Upper lobe of right lung (tissue), 1 donor: ENCODE measurements at places on chromosomes 4 and X.
A peak's percentile ranks its signal among the peaks of the same experiment; 100 is the strongest.

- no peak for DNase-seq
Observed at GRCh38 chrX:110853610-110854009, 58.0 kb upstream of the CHRDL1 start.

GRCh38 chr4:94403751-94404150 lies 48.0 kb upstream of the PDLIM5 start:
- no peak for DNase-seq

GRCh38 chrX:85836868-85837267 lies 210.5 kb downstream of the CHM start:
- DNase-seq = no peak

DNA sequence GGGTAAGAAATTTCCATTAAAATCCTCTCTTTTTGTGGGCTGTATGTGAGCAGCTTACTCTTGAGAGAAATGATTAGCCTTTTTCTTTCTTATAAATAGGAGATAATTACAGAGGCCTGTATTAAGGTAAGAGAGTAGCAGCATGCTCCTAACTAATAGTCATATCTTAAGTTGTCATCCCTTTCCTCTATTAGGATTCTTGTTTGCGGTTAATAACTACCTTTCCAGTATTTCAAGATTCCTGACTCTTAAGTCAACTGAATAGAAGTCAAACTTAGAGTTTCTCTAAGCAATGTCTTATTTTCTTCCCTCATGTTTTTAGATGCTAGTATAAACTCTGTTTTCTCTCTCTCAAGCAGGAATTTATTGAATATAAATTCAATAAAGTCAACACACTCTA lies 139.9 kb upstream of the GPRIN3 start:
- DNase-seq = no peak

- no peak for DNase-seq
Observed at GRCh38 chr4:121339307-121339706, 41.5 kb downstream of the QRFPR start.

GRCh38 chr4:126191536-126191935 lies 876.8 kb downstream of the FAT4 start:
- DNase-seq = no peak

DNA sequence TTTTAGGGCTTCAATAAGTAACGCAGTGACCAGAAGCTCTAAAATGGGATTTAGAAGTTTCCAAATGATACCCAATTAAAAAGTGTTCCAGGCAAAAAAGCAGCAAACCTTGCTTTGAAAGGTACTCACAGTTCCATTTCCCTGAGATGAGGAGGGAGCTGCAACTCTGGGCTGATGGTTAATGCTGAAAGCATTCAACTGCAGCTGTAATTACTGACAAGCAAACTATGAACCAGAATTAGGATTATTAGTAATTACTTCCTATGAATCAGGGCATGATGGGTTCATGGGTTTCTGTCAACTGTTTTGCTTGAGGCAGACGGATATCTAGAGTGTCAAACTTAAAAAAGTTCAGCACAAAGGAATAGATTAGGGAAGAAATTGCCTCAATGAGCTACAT lies 357.4 kb downstream of the STIM2 start:
- no peak for DNase-seq

GRCh38 chr4:89558147-89558546 lies 250.5 kb upstream of the GPRIN3 start:
- no peak for DNase-seq

- DNase-seq = no peak
Observed at GRCh38 chr4:179941911-179942310, 2301.3 kb upstream of the TENM3 start.

- DNase-seq = no peak
Observed at GRCh38 chr4:154961263-154961662, 180.2 kb downstream of the RBM46 start.

DNA sequence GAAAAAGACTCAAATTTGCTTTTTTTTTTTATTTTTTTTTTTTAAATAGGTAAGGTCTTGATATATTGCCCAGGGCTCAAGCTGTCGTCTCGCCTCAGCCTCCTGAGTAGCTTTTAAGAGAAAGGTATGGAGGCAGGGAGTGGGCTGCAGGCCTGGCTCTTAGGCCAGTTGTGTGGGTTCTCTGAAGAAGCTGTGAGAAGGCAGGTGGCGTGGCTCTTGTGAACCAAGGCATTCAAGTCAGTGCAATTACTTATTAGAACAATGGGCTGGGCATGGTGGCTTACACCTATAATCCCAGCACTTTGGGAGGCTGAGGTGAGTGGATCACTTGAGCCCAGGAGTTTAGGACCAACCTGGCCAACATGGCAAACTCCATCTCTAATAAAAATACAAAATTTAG lies 244.0 kb upstream of the SFRP2 start:
- no peak for DNase-seq

DNA sequence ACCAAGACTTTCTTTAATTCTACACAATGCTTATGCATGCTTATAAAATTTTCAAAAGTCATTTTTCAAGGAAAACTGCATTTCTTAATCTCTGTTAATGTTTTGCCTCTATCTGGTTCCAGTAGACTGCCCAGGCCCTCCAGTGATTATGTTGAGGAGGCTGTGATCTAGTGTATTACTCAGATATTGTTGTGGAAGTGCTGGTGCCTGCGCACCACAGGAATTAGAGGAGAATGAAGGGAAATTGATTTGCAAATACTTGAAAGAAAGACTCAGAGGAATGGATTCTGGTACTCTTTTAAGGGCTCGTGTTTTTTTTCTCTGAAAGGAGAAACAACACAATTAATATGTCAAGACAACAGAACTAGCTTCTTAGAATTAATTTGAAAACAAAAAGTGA lies 1015.1 kb downstream of the RPA4 start:
- DNase-seq = no peak

DNA sequence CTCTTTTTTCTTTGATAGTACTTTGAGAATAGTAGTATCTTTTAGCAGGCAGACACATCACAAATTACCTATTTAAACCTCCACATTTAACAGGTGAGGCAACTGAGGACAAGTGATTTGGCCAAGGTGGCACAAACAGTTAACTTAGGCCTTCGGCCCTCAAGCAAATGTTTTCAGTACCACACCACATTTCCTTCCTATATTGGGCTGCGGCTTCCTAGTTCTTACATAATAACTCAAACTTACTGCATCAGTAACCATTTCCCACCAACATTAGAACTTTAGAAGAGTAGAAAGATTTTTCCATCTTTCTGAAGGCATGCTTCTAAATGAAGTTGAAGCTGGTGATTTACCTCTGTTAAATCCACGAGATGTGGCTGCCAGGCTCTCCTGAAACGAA lies 63.2 kb upstream of the SLC4A4 start:
- DNase-seq = no peak

- DNase-seq = no peak
Observed at GRCh38 chrX:85065512-85066198, 62.0 kb downstream of the APOOL start.

- no peak for DNase-seq
Observed at GRCh38 chr4:61202638-61203435, 2.7 kb downstream of the ADGRL3 start.

DNA sequence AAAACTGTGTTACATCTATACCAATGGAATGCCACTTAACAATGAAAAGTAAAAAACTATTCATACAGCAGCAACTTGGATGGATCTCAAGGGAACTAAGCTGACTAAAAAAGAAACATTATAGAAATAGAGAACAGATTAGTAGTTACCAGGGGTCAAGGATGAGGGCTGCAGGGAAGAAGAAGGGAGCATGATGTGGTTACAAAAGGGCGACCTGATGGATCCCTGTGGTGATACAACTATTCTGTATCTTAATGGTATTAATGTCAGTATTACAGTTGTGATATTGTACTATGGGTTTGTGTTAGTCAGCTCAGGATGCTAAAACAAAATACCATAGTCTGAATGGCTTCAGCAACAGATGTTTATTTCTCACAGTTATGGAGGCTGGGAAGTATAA lies 190.7 kb downstream of the ZNF674 start:
- no peak for DNase-seq

DNA sequence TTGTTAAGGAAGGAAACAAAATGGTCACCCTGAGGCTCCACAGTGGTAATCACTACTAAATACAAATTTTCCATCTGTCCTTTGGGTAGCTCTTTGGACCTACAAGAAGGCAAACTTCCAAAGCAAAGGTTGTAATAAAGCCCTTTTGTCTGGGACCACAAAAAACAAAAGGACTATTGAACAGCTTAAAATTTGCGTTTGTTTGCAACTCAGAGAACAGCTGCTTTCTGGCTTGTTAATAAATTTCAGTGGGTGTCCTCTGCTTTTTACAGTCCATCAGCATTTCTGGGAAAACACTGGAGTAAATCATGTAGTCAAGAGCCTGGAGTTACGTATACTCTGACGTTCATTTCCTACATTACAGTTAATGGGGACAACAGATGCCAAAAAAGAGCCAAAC lies 439.7 kb upstream of the DIAPH2 start:
- no peak for DNase-seq

DNA sequence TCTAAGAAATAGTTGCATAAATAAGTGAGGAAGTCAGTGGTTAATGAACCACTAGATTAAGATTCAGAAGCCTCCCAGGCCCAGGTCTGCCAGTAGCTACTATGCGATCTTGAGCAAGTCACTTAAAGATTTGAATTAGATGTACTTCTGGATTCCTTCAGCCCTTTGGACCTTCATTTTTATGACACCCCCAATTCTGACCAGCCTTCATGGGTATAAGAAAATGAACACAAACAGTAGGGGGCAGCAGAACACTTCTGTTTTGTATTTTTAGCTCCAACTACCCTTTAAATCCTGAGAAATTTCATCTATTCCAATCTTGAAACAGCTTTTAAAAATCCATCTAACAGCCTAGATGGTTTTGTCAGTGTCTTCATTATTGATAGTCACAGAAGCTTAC lies 19.0 kb downstream of the TMEM47 start:
- DNase-seq = no peak

- no peak for DNase-seq
Observed at GRCh38 chr4:122857160-122857559, 30.5 kb downstream of the FGF2 start.

- DNase-seq = peak; percentile 69
Observed at GRCh38 chr4:94758141-94758699, 465 bp downstream of the BMPR1B start.

GRCh38 chr4:13509442-13509841 lies 25.3 kb upstream of the RAB28 start:
- DNase-seq = no peak

- DNase-seq = no peak
Observed at GRCh38 chr4:82053396-82053795, 320.4 kb downstream of the HNRNPD start.

- DNase-seq = peak; percentile 58
Observed at GRCh38 chr4:3227878-3228675, 20.9 kb upstream of the MSANTD1 start.

DNA sequence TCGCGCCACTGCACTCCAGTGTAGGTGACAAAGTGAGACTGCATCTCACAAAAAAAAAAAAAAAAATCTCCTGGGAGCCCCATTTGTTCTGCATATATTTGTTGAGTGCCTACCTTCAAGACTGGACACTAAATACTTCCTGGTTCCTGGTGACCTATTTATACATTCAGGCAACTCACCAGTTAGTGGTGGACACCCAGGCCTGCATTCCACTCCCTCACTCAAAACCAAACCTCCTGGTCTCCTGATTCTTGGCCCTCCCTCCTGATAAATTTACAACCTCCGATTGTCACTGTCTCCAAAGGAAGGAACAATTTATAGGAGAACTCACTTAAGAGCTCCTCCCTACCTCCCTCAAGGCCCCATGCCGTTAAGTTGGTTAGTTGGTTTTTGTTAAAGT lies 3.1 kb downstream of the SYAP1 start:
- no peak for DNase-seq

- DNase-seq = no peak
Observed at GRCh38 chr4:47891928-47892327, 22.5 kb downstream of the NFXL1 start.

- DNase-seq = no peak
Observed at GRCh38 chrX:9619581-9619980, 146.1 kb downstream of the GPR143 start.

GRCh38 chr4:73721435-73721834 lies 18.9 kb upstream of the CXCL8 start:
- DNase-seq = no peak

- no peak for DNase-seq
Observed at GRCh38 chrX:84467898-84468297, 34.4 kb downstream of the HDX start.

- DNase-seq = no peak
Observed at GRCh38 chrX:41082783-41083182, 2.5 kb upstream of the USP9X start.

GRCh38 chr4:139208404-139208945 lies 31.5 kb upstream of the ELF2 start:
- no peak for DNase-seq

GRCh38 chrX:63330681-63331080 lies 20.5 kb downstream of the SPIN4 start:
- peak; percentile 69 for DNase-seq

GRCh38 chrX:119709630-119710029 lies 16.7 kb upstream of the SEPTIN6 start:
- no peak for DNase-seq

DNA sequence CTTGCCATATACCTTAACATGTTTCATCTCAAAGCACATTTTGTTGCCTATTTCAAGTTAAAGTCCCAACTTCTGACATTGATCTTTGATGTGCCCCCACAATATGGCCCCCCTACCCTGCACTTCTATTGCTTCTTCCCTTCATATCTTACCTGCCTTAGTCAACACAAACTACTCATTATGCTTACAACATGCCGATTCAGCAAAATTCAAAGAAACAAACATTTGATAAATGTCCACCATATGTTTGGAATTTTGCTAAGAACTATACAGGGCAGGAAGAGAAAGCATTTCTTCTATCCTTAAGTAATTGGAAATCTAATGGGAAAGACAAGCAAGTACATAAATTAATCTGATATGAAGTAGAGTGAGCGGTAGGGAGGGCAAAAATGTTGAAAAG lies 25.6 kb downstream of the NAA11 start:
- no peak for DNase-seq

DNA sequence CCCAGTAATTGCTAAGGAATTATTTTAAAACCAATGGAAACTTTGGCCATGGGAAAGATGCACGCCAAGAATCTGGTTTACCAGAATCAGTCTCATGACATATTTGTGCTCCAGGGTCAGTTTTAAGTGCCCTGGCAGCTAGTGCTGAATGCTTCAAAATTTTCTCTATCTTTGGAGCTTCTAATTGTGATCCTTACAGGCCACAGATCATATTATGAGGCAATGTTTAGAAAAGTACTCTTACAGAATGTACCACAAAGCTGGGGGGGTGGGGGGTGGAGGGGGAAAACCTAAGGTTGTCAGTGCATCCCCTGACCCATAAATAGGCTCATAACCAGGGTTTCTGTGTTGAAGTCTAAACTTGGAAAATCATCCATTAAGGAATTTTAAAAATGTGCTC lies 514.5 kb downstream of the INPP4B start:
- DNase-seq = no peak

DNA sequence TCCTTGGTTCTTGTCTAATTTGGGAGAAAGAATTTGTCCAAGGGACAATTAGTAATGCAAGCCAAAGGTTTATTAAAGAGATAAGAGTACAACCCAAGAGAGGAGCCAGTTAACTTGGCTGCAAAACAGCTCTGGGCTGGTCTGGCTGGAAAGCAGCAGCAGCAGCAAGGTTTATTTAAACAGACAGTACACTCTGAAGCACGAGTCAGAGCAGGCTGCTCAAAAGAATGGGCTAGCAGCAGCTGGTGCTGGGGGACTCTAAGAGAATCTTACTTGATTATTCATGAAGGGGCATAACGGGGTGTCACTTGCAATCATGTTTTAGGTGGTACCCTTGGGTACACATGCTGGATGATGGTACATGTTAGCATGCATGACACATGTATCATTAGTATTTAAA lies 17.1 kb upstream of the CT47C1 start:
- no peak for DNase-seq

GRCh38 chrX:69366183-69366582 lies 137.9 kb upstream of the NALF2 start:
- no peak for DNase-seq

- no peak for DNase-seq
Observed at GRCh38 chrX:69457756-69458155, 46.4 kb upstream of the NALF2 start.
